ENCODE measurements at places on chromosomes 3 and 15. TPM values are rescaled to one million over a fixed set of nuclear protein-coding genes. Genes with fewer than 3 reads are reported as not detected.

Gene GJD2
- not detected for polyA plus RNA-seq

Gene CILP
- not detected for polyA plus RNA-seq

Gene UQCC5
- polyA plus RNA-seq: 26.6 TPM

Gene SCN11A
- not detected for polyA plus RNA-seq

Gene OR5K2
- polyA plus RNA-seq: not detected

Gene XCR1
- polyA plus RNA-seq: not detected

Gene NMNAT3
- 3.4 TPM for polyA plus RNA-seq

Gene ZIC1
- polyA plus RNA-seq: not detected

Gene EIF4E3
- 39.7 TPM for polyA plus RNA-seq

Gene IMPG2
- not detected for polyA plus RNA-seq

Gene PP2D1
- polyA plus RNA-seq: 0.16 TPM

Gene DBR1
- 15.5 TPM for polyA plus RNA-seq

Gene TFDP2
- polyA plus RNA-seq: 13.2 TPM

Gene CLSTN2
- not detected for polyA plus RNA-seq

Gene HRG
- polyA plus RNA-seq: not detected

Gene MUC20
- polyA plus RNA-seq: 0.14 TPM

Gene RNF111
- 23.2 TPM for polyA plus RNA-seq

Gene DGKG
- polyA plus RNA-seq: not detected

Gene ASB14
- polyA plus RNA-seq: 0.65 TPM

Gene ABCC5
- polyA plus RNA-seq: 14.1 TPM

Gene KPNA4
- 6.9 TPM for polyA plus RNA-seq

Gene CCR3
- polyA plus RNA-seq: 43.9 TPM

Gene CXCR6
- 40.3 TPM for polyA plus RNA-seq

All from CD4-positive, CD25-positive, alpha-beta regulatory T cell (primary cell).